Endodermal cell (in vitro differentiated cells): ENCODE measurements at places on chromosomes 13 and 19. TPM values are rescaled to one million over a fixed set of nuclear protein-coding genes. Genes with fewer than 3 reads are reported as not detected.

PNMA8A gene
- 16.8 to 33.2 TPM (median 32.5 TPM) in 3 replicates for total RNA-seq

ACER1 gene
- not detected in 3 replicates for total RNA-seq

ZNF799 gene
- total RNA-seq: 3.9 to 10.0 TPM (median 9.1 TPM) in 3 replicates

SH3GL1 gene
- total RNA-seq: 63.8 to 81.9 TPM (median 76.8 TPM) in 3 replicates

KANK2 gene
- total RNA-seq: 24.2 to 78.7 TPM (median 74.2 TPM) in 3 replicates

CEP89 gene
- total RNA-seq: 30.1 and 35.6 TPM in 2 replicates

NALCN gene
- total RNA-seq: not detected in 3 replicates
